ENCODE measurements at places on chromosomes 12 and 14.

DNA sequence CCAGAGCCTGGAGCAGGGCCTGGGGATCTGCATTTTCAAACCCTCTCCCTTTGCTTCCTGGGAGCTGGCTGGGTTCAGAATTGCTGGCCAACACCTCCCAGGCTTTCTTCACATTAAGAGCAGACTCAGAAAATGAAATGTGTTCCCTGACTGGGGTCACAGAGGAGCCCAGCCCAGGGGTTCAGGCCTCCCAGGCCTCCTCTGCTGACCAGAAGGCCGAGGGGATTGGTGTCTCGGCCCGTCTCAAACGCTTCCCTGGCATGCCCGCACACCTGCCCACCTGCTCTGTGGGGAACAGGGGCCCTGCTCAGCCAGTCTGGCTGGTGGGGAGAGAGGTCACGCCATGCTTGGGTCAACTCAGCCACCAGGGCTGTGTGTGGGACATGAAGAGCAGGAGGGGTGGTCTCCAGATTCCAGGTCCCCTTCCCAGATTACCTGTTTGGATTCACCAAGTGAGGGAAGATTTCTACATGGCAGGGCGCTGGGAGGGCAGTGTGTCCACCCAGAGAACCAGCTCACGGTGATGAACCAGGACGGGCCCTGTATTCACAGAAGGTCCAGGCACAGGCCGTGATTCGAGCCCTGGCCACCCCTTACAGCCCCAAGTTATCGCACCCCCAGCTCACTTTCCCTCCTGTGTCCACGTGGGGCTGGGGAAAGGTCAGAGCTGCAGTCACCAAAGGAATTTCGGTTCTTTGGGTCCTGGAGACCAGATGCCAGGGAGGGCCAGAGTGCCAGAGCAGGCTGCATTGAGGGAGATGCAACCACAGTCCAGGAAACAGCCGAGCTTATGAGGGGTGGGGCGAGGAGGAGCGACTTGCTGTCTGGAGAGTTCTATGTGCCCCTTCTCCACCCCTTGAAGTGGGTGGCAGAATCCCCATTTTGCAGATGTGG, 55.2 kb upstream of the RIN3 start:
- no peak for ATAC-seq

DNA sequence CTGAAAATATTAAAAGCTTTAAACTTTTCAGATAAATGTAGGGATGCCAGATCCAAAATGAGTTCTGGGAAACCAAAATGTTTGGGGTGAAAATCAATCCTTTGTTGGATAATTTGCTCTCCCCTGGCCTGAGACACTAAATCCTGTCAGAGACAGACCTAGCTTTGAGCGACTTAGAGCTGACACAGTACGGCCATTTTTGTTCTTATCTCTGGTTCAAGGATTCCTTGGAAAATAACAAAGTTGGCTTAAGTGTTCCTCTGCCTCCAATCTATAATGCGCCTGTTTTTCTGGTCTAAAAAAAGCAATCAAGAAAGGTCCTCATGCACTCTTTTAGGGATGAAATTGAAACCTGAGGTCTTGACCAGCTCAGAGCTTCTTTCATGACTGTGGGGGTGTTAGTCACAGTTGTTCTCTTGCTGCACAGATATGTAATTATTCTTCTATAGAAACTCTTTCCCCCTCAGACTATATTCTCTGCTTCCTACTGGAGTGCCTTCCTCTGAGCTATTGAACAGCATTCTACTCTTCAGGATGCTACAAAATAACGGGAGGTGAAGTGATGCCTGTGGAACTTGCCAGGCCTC, 52.3 kb upstream of the EGLN3 start:
- peak; percentile 60 for ATAC-seq

- ATAC-seq, result no peak
Measured at GRCh38 chr12:83461336-83461935, 774.7 kb downstream of the TMTC2 start.

DNA sequence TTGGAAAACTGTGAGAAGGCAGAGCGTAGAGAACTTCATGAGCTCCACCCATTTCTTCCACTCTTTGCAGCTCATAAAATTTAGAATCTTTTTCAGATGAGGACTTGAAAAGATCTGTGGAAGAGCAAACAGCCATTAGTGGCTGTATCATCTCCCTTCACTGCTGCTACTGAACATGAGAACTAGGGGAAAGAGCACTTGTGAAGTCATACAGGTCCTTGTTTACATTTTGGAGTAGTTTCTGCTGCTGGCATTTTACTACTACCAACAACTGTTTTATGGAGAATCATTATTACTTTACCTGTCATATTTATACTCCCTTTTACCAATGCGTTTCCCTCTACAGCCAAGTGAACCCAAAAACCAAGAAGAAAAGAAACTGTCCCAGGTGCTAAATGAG, 41.0 kb downstream of the RPGRIP1 start:
- no peak for ATAC-seq

GRCh38 chr12:77435446-77436091, 370.2 kb upstream of the E2F7 start:
- no peak for ATAC-seq

DNA sequence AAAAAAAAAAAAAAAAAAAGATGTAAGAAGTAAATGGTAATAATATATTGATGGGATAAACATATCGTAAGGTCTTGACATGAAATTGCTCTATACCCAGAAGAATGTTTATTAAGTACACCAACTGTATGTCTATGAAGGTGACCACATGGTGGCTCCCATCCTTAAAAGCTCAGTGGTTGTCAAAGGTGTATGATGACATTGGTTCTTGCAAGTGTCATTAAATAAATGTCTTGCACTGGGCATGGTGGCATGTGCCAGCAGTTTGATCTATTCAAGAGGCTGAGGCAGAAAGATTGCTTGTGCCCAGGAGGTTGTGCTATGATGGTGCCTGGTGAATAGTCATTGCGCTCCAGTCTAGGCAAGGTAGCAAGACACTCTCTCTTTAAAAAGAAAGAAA, 10.4 kb downstream of the CCT2 start:
- ATAC-seq, result no peak

DNA sequence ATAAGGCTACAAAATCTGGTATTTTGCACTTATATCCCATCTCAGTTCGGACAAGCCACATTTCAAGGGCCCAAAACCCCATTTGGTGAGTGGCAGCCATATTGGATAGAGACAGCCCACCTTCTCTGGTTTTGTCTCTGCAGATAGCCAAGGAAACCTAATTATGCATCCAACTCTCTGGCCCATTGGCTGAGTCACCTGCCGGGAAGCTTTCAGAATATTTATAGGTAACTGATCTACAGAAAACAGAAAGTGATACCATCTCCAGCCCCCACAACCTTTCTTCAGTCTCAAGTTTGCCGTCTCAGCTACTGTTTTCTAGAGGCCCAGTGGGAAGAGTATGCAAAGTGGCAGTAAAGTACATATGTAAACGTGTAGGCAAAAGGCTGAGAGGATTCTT, 33.7 kb upstream of the PPP1CC start:
- peak; percentile 89 for ATAC-seq

- ATAC-seq, result peak; percentile 93
Measured at GRCh38 chr14:73014105-73014504, 12.8 kb downstream of the ZFYVE1 start.

GRCh38 chr12:130480887-130481286, 143.2 kb downstream of the PIWIL1 start:
- ATAC-seq, result no peak

- ATAC-seq, result no peak
Measured at GRCh38 chr12:64175254-64175945, 46.7 kb downstream of the KICS2 start.

DNA sequence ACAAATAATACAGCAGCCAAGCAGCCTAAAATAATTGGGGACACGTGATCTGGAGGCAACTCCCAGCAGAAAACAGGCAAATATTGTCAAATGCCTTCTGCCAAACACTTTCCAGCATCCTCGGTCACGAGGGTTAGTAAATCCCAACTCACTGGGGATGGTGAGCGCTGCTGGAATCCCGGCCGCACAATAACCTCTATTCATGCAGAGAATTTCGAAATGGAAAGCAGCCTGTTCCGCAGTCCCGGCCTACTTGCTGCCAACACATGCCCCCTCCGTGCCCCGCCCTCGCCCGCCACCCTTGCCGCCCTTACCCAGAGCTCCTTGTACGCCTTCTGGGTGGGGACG, 62.2 kb downstream of the RFX4 start:
- ATAC-seq, result no peak

GRCh38 chr12:57740656-57741412, 2.3 kb upstream of the AGAP2 start:
- peak; percentile 68 for ATAC-seq

DNA sequence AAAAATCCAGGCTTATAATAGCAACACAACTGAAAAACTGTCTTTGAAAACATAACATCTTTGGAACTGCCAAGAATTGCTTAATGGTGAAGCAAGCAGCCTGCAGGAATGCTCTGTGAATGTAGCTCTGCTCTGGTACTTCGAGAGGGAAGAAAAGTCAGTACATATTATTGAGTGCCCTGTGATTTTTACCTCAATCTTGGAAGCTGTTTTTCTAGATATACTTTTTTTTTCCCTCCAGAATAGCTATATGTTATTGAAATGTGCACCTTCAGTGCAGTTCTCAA, 508.1 kb downstream of the PCNX1 start:
- no peak for ATAC-seq

- ATAC-seq, result no peak
Measured at GRCh38 chr12:110373025-110373424, 30.5 kb downstream of the ANAPC7 start.

DNA sequence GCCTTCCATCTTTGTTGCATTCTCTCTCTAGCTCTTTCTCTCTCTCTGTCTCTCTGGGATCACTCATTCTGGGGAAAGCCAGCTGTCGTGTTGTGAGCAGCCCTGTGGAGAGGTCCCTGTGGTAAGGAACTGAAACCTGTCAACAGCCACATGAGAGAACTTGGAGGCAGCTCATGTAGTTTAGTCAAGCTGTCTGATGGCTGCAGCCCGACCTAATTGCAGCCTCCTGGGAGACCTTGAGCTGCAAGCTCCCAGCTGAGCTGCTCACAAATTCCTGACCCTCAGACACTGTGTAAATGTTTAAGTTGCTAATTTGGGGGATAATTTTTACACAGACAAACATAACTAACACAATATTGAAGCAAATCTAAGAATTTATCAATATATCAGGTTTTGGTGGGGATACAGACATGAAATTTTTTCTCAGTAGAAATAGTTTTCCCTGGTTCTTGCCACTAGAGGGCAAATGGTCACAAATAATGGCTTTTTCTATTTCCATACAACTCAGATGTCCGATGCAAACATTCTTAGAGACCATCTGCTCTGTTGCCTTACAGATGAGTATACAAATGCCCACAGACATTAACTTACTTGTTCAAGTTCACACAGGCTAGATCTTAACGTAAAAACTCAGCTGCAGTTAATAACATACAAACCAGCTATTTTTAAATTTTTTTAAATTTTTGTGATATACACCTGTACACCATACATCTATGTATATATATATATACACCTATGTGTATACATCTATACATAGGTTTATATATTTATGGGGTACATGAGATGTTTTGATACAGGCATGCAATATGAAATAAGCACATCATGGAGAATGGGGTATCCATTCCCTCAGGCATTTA, 15.5 kb upstream of the KRR1 start:
- ATAC-seq, result peak; percentile 96

GRCh38 chr14:85087201-85087600, 442.7 kb upstream of the FLRT2 start:
- no peak for ATAC-seq

GRCh38 chr12:12592930-12593329, 18.7 kb upstream of the CREBL2 start:
- ATAC-seq, result no peak

DNA sequence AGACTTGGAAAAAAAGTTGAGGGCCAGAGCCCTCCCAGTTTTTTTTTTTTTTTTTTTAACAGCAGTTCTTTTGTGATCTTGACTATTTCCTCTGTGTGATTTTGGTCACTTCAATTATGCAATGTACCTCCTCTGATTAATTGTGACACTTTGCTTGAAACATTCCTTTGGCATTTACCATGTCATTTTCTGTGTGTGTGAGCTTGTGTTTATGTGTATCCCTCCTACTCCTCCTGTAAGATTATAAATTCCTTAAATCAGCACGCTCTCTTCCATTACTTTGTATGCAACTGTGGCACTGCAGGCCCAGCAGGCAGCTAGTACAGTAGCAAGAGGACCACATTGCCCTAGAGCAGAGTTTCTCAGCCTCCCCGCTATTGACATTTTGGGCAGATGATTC, 33.2 kb upstream of the GALNT16 start:
- ATAC-seq, result no peak

- ATAC-seq, result no peak
Measured at GRCh38 chr12:5921966-5922899, 22.8 kb downstream of the ANO2 start.

DNA sequence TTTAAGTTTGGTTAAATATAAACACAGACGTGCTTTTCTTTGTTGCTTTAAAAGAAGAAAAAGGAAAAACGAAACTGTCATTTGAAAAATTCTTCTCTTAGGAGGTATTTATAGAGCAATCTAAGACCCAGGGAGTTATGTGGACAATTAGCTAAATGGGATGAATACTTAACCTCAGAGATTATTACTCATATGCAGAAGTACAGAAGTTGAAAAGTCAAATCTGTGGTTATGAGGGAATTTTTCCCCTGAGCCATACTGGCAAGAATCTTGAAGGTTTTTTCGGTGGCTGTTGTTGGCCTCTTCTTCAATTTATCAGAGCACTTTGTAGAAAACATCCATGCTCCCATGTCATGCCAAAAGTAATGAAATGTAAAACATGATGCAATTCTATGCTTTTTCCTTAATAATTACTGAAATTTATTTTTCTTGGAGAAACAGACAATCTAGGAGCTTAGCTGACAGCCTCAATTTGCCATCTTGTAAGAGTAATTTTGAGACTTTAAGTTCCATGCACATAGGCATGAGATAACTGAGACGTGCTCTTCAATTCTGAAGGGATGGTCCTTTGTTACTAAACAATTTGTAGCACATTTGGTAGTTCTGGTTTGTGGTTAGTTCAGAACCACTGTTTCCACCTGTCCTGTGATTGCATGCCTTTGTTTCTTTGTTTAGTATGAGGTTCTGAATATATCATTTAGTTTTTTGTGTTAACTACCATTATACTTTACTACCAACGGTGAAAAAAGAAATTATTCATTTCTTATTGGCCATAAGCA, 126.6 kb downstream of the BCAT1 start:
- ATAC-seq, result peak; percentile 82

DNA sequence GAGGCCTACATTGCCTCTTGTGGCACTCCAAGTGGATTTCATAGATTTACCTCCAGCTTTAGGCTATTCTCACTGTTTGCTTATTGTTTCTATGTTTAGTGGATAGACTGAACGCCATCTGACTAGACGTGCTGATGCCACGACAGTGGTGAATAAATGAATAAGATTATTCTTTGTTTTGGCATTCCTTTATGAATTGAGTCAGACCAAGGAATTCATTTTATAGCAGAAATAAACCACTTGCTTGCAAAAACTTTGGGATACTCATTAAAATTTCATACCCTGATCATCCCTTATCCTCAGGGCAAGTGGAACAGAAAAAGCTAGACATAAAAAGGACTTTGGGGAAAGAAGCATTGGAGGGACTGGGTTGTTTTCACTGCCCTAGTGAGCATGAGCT, 71.7 kb upstream of the FERMT2 start:
- no peak for ATAC-seq

GRCh38 chr12:120381752-120382419, 12.9 kb upstream of the MSI1 start:
- no peak for ATAC-seq

Data from activated T-helper 17 cell treated with anti-CD3 and anti-CD28 coated beads, Interleukin-2, amount 50 U/mL, for 72 hours (primary cell).